ENCODE measurements at places on chromosomes 12 and 14. TPM values are rescaled to one million over a fixed set of nuclear protein-coding genes. Genes with fewer than 3 reads are reported as not detected.

DNA sequence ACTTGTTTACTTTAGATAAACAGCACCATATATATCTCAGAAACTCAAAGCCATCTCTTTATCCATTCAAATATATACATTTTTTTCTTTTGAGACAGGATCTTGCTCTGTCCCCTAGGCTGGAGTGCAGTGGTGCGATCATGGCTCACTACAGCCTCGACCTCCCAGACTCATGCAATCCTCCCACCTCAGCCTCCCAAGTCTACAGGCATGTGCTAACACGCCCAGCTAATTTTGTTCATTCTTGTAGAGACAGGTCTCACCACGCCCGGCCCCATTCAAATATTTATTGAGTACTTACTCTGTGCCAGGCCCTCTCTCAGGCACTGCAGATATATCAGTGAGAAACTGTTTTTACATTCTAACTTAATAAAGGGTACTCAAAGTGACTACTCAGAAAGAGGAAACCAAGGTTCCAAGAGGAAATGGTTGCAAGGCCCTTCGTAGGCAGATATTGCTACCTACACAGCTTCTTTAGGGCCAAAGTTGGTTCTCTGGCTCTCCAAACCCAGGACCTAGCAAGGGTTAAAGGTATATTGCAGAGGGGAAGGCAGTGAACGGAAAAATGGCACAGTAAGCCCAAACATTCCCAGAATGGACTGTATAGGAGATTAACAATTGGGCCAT, 2.9 kb downstream of the ATXN3 start:
- no peak for DNase-seq

- peak; percentile 80 for DNase-seq
These were observed at the start of gene IFI27L2 for GRCh38 chr14:94129111-94129757. Gene IFI27L2 (minus strand): TSS chr14:94129604. CDS start chr14:94129564, 40 bp downstream.

GRCh38 chr14:74474376-74474775, 18.7 kb downstream of the NPC2 start:
- no peak for DNase-seq

DNA sequence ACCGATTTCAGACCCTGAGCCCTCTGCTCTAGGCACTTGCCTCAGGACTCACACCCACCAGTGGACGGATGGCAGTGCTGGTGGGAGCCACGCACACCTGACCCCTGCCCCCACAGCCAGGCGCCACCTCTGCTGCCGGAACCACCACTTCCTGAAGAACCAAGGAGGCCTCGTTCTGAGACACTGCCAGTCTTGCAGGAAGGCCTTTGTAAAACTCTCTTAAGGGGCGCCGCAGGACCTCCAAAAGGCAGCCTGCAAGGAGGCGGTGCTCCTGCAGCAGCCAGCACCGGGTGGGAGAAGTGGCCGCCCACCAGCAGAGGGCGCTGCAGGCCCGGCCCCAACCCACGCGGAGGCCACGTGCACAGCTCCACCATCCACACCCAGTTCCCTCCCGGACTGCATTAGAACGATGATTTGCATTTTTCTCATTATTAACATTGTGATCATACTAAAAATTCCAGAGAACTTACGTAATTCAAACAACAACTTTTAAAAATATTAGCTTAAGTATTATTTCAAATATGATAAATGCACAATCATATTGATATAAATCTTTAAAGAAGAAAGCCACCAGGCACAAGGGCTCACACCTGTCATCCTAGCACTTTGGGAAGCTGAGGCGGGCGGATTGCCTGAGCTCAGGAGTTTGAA, 12.8 kb downstream of the STX2 start:
- DNase-seq, result peak; percentile 44

Gene SOAT2
- total RNA-seq, result not detected

Gene PLA2G1B
- total RNA-seq, result 17.0 TPM

Gene PTGDR
- 1.0 TPM for total RNA-seq

DNA sequence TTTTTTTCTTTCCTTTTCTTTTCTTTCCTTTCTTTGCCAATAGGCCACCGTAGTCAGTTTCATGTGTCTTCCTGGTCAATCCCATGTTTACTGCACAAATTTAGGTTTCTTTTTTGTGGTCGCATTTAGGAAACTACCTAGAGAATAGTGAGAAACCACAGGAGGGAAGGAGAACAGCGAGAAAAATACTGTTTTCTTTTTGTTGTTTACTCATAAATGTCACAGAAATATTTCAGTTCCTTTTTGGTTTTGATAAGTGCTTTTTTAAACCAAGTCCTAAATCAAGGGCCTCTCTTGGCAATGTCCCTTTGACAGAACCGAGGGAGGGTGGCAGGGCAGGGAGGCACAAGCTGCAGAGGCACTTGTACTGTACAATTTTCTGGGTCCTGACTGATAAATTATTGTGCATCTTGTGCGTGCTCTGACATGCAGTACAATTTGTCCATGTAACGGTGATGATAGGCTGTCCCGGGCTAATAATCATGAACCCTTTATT, 326.1 kb downstream of the CACNA1C start:
- no peak for DNase-seq

Gene CLSTN3
- 78.8 TPM for total RNA-seq

DNA sequence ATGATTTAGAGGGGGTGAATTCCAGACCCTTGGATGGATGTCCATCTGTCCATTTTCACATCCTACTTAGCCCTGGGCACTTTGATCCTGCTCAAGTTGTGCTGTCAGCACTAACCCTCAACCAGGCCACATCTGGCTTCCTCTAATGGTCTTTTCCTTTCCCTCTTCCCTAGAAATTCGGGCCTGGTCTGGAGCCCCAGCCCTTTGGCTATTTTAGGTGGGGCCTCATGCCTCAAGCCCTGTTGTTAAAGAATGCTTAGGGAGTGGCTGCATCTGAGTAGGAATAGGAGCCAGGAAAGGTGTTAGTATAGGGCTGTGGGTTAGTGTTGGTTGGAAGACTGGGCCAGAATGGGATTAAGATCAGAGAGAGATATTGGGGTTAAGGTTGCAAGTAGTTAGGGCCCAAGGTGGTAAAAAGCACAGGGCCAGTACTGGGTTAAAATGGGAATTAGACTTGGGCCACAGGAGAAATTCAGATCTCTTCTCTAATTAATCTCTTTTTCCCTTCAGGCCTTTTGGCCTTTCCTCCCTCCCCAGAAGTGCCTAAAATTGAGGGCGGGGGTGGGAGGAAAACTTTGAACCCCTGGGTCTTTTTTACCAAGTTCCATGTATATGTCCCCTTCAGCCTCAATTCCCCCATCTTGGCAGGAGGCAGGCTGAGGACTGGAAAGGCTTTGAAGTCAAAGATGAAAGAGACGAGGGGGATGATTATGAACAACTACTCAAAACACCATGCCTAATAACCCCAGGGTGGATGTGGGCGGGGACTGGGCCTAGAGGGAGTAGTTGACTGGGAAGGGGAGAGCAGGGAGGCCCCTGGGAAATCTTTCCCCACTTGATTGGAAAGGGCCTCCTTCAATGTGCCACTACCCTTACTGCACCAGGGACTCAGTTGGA, 4.0 kb upstream of the ZNF385A start:
- DNase-seq, result no peak

DNA sequence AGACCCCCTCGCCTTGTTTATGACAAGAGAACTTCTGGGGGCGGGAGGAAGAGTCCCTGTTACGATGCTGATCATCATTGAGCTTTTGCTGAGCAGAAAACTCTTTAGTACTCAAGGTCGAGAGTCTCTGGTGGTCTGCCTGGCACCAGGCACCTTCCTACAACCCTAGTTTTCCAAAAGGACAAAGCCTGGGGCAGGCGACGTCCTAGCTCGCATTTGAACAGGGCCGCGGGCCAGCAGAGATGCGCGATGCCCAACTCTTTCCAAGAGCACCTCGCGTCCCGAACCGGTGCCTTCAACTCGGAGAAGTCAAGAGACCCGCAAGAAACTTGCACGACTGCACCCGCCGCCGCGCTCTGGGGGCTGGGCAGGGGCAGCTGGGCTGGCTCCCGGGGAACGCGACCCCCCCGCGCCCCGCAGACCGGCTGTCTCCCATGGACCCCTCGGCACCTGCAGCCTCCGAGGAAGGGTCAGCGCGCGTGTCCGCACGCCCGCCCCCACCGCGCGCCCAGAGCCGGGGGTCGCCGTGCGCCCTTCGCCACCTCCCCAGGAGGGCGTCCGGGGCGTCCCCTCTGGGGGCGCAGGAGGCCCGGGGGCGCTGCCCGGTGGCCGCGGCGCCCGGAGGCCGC, 377 bp upstream of the BCL7A start:
- peak; percentile 27 for DNase-seq

DNA sequence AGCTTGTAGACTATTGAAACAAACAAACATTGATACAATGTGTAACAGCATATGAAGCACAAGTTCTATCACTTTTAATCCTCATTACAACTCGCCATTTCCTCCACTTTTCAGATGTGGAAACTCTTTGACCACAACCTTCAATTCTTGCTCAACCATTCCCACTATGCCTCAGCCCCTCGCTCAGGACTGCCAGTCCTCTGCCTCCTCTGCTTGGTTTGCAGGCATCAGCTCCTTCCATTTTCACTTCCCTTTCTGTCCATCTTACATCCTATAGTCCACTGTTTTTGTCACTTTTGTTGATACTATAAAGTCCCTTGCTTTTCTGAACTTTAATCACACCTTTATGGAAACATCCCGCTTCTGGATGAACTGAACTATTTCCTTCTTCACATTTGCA, 28.2 kb upstream of the CD27 start:
- no peak for DNase-seq

DNA sequence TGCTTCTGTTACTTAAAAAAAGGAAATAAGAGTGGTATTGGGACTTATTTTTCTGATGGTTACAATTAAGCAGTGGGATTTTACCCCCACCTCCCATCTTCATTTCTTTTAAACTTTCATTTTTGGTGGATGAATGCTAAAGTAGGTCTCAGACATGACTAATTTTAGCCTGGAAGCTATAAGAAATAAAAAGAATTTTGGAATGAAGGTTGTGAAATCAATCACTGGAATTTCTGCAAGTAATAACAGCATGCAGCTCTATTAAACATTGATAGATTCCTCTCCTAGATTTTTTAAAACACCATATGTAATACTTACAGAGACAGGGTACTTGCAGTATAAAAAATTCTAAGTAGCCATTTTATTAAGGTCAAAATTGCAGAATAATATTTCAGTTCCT, 164.2 kb upstream of the CLEC14A start:
- no peak for DNase-seq

Gene CBLN3
- 4.7 TPM for total RNA-seq

Gene CLEC4C
- not detected for total RNA-seq

All from ovary (tissue), 10 donors.